ENCODE measurements at places on chromosomes 3 and 15.

GRCh38 chr3:60434323-60434722 lies 816.9 kb downstream of the FHIT start:
- DNase-seq = no peak

DNA sequence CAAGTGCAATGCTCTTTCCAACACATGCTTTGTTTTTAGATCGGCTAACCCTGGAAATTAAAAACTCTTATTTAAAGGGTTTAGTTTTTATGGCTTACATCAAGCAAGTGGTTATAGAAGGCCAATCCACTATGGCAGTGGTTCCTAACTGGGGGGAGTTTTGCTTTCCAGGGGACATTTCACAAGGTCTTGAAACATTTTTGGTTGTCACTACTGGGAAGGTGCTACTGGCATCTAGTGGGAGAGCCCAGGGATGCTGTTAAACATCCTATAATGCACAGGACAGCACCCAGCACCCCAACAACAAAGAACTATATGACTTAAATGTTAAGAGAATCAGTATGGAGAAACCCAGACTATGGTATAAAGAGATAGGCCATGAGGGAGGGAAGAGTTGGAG lies 439.0 kb downstream of the NTRK3 start:
- DNase-seq = no peak

DNA sequence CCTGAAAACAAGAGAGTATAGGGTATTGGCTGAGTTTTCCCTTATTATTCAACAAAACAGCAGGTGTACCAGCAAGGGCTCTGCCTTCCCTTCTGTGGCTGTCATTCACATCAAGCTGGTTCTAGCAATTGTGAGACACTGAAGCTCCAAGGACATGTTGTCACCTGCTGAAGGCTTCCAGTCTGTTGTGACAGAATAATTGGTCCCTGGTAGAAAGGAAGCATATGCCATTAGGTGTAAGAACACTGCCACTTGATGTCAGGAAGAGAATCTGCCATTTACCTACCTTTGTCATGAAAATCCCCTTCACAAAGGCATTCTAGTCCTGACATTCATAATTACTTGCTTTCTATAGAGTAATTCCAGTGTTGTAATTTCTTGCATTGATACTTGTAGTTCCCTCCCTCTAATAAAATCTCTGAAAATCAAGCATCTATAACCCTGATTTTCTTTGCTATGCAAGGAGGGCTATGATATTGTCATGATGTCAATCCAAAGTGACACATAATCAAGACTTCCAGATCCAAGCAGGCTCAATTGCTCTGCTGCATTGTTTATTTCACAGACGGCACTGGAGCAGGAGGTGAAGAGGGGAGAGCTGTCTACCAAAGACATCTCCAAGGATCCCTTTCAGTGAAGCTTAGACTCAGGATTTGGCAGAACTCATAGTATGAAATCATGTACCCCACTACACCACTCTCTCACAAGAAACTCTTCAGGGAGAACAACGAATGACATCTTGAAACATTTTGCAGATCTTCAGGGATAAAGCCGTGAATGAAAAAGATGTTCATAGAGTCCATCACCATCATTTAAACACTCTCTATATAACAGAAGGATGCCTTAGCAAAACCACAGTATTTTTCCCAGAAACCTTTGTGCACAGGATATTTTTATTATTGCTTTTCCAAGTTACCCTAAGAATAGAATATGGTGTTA lies 425.3 kb downstream of the RBMS3 start:
- DNase-seq = no peak

GRCh38 chr3:184944241-184944640 lies 132.3 kb downstream of the VPS8 start:
- no peak for DNase-seq

GRCh38 chr3:59085976-59086375 lies 36.2 kb upstream of the CFAP20DC start:
- no peak for DNase-seq

GRCh38 chr3:193869221-193870201 lies 266.4 kb upstream of the HES1 start:
- DNase-seq = no peak

DNA sequence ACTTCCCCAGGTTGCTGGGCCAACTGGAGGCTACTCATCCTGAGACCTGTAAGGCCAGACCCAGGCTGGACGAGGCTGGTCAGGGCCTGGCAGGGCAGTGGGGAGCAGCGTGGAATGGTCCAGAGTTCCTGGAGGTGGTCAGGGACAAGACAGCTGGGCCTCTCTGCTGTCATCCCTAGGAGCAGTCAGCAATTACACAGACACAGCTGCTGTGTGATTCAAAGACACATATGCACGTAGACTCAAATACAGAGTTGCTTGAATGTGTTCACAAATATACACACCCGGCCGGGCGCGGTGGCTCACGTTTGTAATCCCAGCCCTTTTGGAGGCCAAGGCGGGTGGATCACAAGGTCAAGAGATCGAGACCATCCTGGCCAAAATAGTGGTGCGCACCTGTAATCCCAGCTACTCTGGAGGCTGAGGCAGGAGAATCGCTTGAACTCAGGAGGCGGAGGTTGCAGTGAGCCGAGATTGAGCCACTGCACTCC lies 1.5 kb upstream of the CD276 start:
- no peak for DNase-seq

DNA sequence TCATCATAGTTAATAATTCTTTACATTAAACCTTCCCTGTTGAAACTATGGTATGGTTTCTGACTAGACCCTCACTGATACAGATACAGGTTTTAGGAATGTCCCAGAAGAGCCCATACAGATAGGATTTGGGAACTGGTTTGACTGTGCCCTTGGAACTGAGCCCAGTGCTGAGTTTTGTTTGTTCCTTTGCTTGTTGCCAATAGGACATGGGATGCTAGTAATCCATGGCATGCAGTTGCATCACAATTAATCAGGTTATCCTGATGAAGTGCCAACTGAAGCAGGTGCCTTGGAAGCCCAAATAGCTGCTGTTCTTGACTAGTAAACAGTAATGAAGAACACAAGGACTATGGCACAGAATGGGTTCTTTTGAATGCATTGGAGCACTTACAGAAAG lies 230.6 kb downstream of the NEK10 start:
- DNase-seq = no peak

DNA sequence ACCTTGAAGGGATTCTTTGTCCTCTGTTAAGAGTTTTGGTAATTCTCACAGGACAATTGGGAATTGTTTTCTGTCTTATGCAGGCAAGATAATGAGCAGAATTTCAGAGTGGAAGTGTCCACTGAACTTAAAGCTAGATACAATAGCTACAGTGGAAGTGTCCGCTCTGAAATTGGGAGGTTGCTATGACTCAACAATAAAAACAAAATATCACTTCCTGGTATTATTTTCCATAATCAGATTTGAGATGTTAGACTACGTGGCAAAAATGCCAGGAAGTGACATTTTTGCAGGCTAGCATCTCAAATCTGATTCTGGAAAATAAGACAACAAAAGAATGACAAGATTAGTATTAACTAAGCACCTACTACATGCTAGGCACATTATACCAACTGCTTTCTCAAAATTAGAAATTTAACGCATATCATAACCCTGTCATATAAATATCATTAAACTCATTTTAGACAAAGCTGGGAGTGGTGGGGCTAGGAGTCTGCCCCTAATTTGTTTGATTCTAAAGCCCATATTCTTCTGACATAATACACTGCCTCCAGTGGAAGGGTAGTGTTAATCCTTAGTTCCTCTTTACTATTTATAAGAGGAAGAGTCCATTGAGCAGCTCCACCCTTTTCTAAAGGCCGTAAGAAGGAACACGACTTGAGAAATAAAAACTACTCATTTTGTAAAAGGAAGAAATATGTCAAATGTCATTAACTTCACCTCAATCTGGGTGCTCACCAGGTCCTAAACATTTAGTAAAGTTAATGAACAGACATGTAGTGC lies 266.9 kb upstream of the STT3B start:
- no peak for DNase-seq

- no peak for DNase-seq
These were observed 49.3 kb downstream of the FBLN2 start for GRCh38 chr3:13598201-13598600.

GRCh38 chr15:56251315-56252095 lies 7.8 kb upstream of the RFX7 start:
- no peak for DNase-seq

DNA sequence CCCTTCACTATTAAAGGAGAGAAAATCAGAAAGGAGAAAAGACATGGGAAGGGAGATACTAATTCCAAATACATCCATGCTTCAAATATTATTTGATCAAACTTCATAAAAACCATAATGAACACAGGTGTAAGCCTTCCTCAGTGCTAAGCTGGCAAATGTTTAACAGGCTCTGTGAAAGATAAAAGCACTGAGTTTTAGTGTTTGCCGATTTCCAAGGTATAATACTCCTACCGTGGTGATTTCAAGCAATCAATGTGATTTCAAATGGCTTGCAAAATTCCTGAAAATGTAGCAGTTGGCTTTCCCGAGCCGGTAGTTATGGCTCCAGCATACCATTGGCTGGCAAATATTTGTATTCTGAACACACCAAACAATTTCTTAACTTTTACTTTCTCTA lies 732.3 kb upstream of the GOLIM4 start:
- DNase-seq = no peak

DNA sequence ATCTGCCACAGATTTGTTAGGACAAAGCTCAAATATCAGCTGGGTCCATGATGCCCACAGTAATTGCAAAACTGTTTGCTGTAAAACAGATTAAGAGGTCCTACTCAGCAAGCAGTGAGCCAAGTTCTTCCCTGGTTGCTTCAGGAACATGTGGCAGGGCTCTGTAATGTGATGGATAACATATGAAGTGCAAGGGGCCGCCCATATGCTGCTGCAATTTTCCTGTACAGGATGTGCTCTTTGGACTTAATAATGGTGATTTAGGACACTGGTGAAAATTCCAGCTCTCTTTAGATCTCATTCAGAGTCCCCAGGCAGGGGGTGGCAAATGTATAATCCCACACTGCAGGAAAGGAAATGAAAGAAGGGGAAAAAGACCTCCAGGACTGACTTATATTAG lies 289.4 kb downstream of the LSAMP start:
- no peak for DNase-seq

DNA sequence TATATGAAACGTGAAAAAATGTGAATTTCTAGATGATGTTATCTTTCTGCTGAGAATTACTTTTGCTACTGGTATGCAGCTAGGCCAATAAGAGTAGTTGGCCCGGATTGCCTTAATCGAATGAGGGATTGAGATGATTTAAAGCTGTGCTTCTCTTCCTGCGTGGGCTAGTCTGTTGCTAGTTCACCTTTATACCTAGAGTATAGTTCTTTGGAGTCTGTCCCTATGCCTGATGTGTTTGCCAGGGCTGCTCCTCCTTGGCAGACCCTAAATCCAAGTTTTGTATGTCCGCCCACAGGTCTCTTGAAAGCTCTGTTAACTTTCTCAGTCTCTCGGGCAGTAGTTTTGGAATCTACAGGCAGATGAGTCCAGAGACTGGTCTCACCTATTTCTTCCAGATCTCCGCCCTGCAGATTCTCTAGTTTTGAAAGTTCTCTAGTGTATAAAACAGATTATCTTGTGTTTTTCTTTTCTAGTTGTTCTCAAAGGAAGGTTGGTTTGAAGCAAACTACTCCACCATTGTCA lies 64.9 kb downstream of the MEF2A start:
- no peak for DNase-seq

GRCh38 chr3:71305231-71306206 lies 278.0 kb downstream of the FOXP1 start:
- DNase-seq = no peak

DNA sequence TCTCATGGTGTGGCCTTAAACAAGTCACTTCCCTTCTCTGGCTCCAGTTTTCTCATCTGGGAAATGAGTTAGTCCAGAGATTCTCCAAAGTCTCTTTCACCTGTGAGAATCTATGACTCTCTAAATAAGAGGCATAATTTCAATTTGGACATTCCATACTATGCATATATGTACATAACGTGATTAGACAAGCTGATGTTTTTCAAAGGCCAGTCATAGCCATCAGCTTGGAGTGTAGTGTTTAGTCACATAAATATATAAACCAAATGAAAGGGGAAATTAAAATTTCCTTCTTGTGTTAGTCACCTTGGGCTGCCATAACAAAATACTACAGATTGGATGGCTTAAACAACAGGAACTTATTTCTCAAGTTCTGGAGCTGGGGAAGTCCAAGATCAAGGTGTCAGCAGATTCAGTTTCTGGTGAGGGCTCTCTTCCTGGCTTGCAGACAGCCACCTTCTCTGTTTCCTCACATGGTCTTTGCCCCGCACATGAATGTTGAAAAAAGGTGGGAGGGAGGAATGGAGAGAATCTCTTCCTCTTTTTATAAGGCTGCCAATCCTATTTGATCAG lies 19.4 kb downstream of the TMEM41A start:
- DNase-seq = no peak

GRCh38 chr3:62183969-62184368 lies 189.4 kb downstream of the FEZF2 start:
- DNase-seq = no peak

- no peak for DNase-seq
These were observed 99.7 kb downstream of the DNAH12 start for GRCh38 chr3:57444469-57444868.

GRCh38 chr3:185753354-185753753 lies 71.5 kb downstream of the IGF2BP2 start:
- DNase-seq = no peak

- DNase-seq = no peak
These were observed 547.8 kb upstream of the TBL1XR1 start for GRCh38 chr3:177744873-177745606.

DNA sequence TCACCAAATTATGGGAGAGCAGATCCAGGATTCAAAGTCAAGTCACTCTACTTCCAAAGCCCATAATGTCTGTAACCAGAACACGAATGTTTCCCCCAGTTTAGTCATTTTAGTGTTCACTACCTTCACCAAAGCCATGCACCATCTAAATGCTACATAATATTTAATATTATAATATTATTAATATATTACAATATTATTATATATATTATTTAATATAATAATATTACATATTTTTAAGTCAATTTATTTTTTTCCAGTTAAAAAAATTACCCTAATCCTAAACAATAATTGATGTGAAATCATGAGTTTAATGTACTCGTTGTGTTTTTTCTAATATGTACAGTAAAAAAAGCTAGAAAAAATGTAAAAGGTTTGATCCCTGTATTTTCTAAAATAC lies 276.6 kb upstream of the TBL1XR1 start:
- no peak for DNase-seq

DNA sequence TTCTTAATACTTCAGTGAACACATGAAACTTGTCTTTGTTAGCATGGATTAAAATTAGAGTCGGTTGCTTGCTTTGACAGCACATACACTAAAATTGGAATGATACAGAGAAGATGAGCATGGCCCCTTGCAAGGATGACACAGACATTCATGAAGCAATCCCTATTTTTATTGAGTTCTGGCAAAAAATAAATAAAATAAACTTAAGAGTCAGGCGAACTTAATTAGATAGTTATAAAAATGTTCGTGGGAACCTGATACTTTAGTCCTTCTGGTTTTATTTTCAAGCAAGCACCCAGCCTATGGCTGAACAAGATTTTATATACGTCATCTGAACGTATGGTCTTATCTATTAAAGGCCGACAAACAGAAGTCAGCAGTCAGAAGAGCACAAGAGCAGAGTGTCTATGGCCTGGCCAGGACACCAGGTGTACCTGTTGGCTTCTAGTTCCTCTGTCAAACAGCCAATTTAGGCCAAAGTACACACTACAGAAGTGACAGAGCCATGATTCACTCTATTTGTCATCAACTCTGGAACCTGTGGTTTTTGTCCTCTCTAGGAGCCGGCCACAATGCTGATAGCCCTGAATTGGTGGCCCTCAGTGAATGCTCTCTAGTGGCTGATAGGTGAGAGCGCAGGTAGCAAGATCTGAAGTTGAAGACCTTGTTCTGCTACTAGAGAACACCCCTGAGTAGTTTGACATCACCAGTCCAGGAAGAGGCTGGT lies 64.3 kb downstream of the LEO1 start:
- peak; percentile 85 for DNase-seq

- no peak for DNase-seq
These were observed 3.6 kb downstream of the GADL1 start for GRCh38 chr3:30890907-30891306.

All from pancreas (tissue), 10 donors.